Stimulated activated naive CD4-positive, alpha-beta T cell treated with Interleukin-2 at 50 U/mL for 16 hours (primary cell): ENCODE measurements at places on chromosomes 16 and 17.
A peak's percentile ranks its signal among the peaks of the same experiment; 100 is the strongest.

GRCh38 chr16:3058139-3059030 is 7.1 kb upstream of the IL32 start:
- peak; percentile 49 for DNase-seq

GRCh38 chr17:6700948-6701307 is 12.2 kb downstream of the SLC13A5 start:
- DNase-seq: no peak

DNA sequence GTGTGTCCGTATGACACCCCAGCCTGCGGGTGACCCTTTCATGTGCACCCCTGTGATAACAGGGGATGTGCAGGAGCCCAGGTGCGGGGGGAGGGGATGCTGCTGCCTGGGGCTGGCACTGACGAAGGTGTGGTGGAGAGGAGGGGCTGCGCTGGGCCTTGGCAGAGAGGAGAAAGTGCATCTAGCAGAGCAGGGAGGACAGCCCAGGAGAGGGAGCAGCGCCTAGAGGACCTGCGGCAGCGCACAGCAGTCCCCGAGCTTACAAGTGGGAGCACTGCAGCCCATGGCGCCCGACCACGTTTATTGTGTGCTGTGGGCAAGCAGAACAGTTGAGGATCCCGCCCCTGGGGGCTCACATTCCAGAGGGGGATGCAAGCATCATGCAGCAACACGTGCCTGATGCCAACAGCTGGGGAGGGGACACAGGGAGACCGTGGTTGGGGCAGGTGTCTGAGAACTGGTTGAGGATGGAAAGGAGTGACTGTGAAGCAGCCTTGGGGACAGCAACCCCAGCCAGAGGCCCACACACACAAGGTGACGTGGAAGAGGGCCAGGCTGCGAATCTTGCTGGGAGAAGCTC is 10.9 kb upstream of the SLC7A5 start:
- no peak for DNase-seq

DNA sequence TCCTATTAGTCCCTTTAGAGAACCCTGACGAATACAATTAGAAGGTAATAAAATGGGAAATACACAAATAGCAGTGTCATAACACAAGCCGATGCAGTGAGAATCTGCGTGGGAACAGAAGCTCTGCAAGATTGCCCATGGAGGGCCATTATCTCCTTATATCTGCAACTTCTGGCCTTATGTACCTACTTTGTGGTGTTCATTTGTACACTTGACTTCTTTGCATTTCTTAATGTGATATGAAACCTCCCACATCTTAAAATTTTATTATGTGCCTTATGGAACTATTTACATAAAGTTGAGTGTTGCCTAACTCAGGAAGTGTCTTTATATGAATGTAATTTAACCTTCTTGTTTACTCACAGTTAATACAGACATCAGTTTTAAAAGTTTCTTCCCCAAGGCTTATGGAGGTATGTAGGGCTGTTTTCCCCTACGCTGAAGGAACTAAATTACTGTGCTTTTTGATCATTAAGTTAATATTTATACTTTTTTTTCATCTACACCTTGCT is 10.1 kb upstream of the TANC2 start:
- no peak for DNase-seq

- DNase-seq: no peak
Observed at GRCh38 chr17:279331-279730, 73.3 kb downstream of the RPH3AL start.

DNA sequence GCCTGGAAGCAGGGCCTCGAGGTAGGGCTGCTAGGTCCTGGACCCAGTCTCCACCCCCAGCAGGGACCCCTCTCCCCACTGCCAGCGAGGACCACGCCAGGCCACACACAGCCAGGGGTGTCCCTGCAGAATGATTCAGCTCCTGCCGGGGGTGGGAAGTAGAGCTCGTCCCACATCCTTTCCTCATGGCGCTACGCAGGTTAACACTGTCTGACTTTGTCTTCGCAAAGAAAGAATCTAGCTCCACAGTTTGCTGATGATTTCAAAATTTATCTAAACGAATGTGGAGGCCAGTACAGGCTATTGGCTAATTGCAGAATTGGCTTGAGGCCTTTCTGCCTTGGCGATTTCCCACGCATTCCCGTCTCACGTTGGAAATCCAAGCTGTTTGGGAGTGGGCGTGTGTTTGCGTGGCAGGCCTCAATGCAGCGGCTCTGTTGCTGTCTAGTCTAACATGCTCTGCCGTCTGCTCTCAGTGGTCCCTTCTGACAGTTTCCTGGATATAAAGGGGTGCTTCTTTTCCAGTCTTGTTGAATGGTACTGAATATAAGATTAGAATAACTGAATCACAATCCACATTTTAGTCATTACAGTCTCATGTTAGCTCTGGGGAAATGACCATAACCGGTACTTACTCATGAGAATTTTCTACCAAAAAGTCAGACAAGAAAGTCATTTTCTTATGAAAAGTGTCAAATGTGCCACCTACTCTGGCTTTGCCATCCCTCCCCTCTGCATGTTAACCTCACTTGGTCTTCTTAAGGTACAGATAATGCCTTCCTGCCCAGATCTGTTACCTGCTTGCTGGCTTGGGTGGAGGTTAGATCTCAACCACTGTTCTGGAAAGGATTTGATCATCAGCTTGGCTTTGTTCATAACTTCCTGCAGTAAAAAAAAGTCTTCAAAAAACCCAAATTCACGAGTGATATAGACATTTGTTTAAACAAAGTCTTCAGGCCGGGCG is 252.4 kb downstream of the NTN1 start:
- DNase-seq: peak; percentile 25

DNA sequence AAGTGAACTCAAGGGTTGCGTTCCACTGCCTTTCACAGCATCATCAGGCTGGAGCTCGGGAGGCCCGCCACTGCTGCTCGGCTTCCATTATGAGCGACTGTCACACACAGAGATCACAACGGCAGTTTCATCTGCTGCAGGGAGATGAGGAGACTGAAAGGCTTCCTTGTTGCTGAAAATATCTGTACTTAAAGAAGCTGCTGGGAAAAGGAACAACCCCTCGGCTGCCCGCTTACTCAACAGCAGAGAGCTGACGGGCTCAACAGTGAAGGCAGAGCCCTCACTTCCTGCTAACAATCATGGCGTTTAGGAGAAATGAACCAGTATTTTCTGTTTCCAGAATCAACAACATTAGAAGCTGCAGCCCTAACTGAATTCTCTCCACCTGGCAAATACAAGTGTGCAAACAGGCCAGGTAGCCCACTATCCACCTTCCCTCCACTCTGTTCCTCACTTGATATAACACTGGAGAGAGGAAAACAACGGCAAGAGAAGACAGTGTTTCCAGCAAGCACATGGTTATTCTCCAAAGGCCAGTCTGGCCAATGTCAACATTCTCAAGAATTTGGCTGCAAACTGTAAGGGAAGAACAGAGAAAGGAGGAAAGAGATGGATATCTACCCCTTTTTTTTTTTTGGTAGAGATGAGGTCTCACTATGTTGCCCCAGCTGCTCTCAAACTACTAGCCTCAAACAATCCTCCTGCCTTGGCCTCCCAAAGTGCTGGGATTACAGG is 33.7 kb downstream of the MBTPS1 start:
- DNase-seq: no peak

DNA sequence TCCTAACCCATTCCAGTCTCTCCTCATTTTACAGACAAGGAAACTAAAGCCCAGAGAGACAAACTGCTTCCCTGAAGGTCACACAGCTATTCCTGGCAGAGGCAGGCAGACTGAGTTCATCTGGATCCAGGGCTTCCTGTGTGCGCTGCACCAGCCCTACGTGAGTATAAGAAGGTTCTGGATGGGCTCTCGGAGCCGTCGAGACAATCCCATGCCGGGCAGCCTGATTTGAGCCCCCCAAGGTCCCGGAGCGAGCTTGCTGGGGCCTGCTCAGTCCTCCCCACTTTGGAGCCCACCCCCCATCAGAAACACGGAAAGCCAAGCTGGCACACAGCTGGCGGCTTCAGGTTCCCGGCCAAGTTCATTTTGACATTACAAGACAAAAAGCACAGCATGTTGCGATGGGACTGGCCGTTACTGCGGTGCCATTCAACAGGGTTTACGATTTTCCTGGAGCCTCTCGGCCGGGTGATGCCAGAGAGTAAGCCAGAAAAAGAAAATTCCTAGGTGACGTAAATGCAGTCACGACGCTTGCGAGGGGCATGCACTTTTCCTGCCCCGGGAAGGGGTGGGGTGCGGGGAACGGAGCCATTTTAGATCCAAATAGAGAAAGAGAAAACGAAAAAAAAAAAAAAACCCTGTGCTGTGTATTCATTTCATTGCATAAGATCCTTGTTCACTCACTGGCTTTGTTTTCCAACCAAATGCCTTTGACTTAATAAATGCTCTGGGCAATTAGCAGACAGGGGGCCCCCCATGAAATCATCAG is 167.1 kb upstream of the FOXF1 start:
- DNase-seq: no peak

GRCh38 chr17:76434870-76435269 is 18.1 kb downstream of the UBE2O start:
- DNase-seq: no peak

DNA sequence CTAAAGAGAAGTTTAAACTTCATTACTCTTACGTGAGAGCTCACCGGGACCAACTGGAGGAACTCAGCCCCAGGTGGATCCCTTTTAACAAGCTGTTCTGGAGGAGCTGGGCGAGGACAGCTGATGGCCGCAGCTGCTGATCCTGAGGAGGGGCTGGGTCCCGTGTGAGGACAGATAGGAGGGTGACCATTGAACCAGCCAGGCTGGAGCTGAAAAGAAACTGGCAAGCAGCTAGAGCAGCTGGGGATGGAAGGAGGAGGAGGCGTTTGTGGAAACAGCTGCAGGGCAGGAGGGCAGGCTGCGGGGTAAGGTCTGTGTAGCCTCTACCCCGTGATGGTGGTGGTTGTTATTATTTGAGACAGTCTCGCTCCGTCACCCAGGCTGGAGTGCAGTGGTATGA is 119.5 kb downstream of the AATF start:
- no peak for DNase-seq

DNA sequence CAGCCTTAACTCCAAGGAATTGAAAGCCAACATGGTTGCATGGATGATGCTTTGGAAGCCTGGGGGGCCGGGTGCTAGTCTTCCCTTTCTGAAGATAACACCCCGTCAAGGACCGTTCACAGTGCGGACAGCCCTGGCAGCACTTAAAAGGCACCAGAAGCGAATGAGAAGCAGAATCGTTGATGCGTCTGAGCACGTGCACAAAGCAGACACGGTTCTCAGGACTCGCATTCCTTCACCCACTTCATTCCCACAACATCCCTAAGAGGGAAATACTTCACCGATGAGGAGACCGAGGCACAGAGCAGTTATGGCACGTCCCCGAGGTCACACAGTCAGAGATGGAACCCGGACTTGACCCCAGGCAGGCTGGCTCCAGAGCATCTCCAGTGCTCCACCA is 14.2 kb downstream of the TRPV1 start:
- no peak for DNase-seq

DNA sequence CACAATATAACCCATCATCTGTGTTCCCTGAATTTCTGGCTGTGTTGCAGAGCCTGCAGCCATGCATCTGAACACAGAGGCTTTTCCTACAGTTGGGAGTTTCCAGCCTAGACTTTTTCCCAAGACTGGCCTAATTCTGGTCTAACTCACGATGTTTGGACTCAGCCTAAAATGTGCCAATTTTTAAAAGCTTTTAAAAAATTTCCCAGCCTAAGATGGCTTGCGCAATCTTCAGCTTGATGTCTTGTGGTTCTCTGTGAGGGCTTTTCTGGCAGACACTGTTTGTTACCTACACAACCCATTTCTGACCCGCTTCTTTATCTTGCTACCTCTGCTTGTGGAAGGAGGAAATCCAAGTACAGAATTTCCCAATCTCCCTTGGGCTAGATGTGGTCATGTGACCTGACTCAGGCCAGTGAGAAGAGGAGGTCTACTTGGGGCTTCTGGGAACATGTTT is 72.7 kb upstream of the GAS7 start:
- no peak for DNase-seq

DNA sequence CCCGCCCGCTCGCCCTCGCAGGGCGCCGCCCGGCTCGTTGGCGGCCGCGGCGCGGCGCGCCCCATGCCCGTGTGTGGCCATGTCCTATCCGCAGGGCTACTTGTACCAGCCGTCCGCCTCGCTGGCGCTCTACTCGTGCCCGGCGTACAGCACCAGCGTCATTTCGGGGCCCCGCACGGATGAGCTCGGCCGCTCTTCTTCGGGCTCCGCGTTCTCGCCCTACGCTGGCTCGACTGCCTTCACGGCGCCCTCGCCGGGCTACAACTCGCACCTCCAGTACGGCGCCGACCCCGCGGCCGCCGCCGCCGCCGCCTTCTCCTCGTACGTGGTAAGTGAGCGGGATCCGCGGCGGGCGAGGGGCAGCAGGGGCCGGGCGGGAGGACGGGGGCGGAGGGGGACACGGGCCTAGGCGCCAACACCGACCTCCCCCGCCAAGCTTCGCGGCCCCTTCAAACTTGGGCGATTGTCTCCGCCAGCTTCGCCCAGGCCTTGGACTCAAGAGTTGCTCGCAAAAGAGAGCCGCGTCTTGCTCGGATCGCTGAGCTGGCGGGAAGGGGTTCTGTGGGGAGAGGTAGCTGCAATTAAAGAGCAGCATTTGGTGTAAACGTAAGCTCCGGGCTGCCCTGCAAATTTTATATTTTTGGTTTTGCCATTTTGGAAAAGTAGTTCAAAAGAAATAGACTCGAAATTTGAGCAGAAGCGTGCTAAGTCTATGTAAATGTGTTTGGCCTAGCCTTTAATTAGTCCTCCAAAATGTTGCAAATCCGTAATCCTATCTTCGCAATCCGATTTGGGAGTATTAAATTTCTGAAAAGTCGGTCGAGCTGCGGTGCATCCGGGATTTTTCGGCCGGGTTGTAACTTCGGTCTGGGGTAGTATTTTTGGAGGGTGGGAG is 702 bp downstream of the IRX5 start:
- no peak for DNase-seq

DNA sequence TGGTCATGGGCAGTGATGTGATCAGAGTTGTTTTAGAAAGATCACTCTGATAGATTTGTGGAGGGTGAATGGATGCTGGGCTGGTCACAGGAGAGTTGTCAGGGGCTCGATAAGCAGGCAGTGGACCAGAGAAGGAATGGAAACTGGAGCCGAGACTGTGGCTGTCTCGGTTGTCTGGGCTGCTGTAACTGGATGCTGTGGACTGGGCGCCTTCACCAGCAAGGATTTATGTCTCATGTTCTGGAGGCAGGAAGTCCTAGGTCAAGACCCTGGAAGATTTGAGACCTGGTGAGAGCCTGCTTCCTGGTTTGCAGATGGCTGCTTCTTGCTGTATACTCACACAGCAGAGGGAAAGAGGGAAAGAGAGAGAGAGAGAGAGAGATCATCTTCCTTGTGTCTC is 203.6 kb downstream of the HS3ST4 start:
- no peak for DNase-seq

DNA sequence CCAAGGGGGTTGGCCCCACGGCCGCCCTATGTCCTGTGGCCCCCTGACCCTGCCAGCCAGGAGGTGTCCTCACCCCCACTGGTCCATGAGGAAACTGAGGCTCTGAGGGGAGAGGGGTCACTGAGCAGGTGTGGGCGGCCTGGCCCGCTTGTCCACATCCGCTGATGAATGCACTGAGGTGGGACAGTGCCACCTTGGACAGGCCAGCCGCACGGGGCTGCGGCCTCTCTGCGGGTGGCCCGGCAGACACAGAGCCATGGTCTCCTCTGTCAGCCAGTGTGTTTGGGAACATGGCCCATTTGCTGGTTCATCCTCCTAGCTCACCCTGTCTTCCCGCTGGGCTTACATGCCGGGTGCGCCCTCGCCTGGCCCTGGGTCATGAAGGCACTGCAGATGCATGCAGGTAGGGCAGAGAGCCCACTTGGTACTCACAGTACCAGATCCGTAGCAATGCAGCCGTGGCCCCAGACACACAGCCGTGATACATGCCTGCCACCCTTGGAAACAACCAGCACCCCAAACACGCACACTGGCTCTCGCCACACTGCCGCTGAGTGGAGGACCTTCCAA is 93.9 kb downstream of the ENGASE start:
- no peak for DNase-seq
